ENCODE measurements at places on chromosomes 1 and 21. TPM values are rescaled to one million over a fixed set of nuclear protein-coding genes. Genes with fewer than 3 reads are reported as not detected.
A peak's percentile ranks its signal among the peaks of the same experiment; 100 is the strongest.

DNA sequence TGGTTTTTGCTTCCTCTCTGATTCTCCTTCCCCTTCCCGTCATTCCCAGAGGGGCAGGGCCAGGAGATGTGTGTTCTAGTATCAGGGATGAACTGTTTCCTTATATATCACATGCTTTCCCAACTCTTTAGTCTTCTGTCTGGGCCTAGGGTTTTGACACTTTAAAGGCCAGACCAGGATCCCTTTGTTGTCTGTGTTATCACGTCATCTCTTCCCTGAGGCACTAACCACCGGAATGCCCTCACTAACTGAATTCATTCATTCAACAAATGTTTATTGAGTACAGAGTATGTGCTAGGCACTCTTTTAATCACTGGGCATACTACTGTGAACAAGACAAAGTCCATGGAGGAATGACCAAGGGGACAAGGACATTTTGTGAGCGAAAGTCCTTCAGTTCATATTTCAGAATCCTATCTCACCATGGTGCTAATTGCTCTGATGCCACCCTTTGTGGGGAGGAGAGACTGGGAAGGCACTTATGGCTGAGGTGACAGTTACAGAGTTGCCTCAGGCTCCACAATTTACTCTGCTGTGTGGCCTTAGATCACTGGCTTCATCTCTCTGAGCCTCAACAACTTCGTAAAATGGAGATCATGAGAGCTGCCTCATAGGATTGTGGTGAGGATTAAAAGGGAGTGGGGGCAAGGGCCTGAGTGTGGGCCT lies 12.0 kb upstream of the ZNF362 start:
- DNase-seq = no peak
- no peak overlapping the region for H3K4me3 ChIP-seq
- H3K27ac ChIP-seq = no peak overlapping the region
- peaks cover 10% of the 10 kb centered on the region for H3K27me3 ChIP-seq

DNA sequence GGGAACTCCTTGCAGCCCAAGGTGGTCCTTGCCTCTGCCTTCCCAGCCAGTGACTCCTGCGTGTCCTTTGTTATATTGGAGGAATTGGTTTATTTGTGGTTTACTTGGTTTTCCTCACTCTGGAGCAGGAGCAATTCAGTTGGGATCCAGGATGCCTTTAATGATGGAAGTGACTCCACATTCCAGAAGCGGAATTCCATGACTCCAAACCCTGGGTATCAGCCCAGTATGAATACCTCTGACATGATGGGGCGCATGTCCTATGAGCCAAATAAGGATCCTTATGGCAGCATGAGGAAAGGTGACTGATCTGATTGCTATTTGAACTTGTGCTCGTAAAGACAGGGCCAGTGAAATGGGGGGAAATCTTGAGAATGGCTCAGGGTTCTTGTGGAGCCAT lies 15.1 kb upstream of the PIGV start:
- no peak overlapping the region for H3K4me3 ChIP-seq
- H3K27ac ChIP-seq = no peak overlapping the region
- H3K27me3 ChIP-seq = no peaks in the 10 kb centered on the region
- H3K4me1 ChIP-seq = no peaks in the 10 kb centered on the region
- H3K36me3 ChIP-seq = peaks cover 97% of the 10 kb centered on the region

DNA sequence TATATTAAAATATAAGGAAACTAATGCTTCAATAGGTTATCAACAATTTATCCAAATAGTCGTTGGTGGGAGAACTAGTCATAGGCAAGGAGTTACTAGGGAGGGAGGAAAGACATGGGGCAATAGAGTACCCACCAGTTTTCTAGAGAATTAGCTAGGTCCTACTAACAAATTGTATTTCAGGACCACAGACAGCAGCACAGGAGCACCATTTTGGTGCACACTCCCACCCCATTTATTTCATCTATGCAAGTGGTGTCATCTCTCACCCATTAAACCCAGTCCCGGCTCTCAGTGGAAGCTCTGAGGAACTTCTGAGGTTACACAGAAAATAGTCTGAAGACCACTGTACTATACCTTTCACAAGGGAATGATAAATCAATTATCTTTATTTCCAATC lies 89.0 kb upstream of the BCAR3 start:
- H3K36me3 ChIP-seq = no peaks in the 10 kb centered on the region
- H3K27ac ChIP-seq = no peak overlapping the region
- no peaks in the 10 kb centered on the region for H3K4me1 ChIP-seq
- H3K4me3 ChIP-seq = no peak overlapping the region

- H3K27ac ChIP-seq = no peak overlapping the region
- no peaks in the 10 kb centered on the region for H3K4me1 ChIP-seq
- H3K36me3 ChIP-seq = no peaks in the 10 kb centered on the region
- H3K27me3 ChIP-seq = no peaks in the 10 kb centered on the region
- DNase-seq = no peak
These were observed 48.2 kb upstream of the LRP8 start for GRCh38 chr1:53376041-53376461.

- peaks cover 27% of the 10 kb centered on the region for H3K36me3 ChIP-seq
- DNase-seq = peak; percentile 20
- peaks cover 25% of the 10 kb centered on the region for H3K4me1 ChIP-seq
- no peaks in the 10 kb centered on the region for H3K27me3 ChIP-seq
These were observed 1.5 kb downstream of the MORC3 start for GRCh38 chr21:36321325-36322082.

- no peaks in the 10 kb centered on the region for H3K36me3 ChIP-seq
- no peaks in the 10 kb centered on the region for H3K27me3 ChIP-seq
- no peak overlapping the region for H3K4me3 ChIP-seq
These were observed 4.0 kb downstream of the CASQ2 start for GRCh38 chr1:115764541-115764940.

DNA sequence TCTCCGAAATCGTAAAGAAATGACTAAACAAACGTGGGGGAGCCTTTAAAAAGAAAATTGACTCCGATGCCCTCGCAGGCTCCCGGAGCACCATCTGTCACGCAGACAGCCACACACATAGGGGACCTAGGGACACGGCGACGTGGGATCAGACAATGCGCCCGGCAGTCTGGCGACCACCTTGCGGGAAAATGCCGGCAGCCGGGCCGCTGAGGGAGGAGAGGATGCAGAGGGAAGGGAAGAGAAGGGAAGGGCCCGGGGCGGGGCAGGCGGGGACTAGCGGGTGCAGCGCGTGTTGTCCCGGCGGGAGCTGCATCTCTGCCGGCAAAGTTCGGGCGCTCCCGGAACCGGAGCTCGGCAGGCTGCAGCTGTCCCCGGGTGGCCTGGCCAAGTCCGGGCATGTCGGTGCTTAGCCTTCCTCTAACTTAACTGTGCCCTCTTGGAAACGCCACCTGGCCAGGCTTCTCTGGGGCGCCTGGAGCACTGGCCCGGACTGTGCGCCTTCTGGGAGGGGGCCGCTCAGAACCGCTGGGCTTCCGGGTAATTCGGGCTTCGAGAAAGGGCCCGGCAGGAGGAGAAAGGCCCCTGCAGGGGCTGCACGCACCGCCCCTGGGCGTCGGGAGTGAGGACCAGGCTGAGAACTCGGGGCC lies 1.8 kb downstream of the NHLH2 start:
- no peak for DNase-seq
- peaks cover 53% of the 10 kb centered on the region for H3K27me3 ChIP-seq
- H3K36me3 ChIP-seq = no peaks in the 10 kb centered on the region
- H3K4me1 ChIP-seq = peaks cover 11% of the 10 kb centered on the region
- no peak overlapping the region for H3K27ac ChIP-seq
- H3K4me3 ChIP-seq = no peak overlapping the region

DNA sequence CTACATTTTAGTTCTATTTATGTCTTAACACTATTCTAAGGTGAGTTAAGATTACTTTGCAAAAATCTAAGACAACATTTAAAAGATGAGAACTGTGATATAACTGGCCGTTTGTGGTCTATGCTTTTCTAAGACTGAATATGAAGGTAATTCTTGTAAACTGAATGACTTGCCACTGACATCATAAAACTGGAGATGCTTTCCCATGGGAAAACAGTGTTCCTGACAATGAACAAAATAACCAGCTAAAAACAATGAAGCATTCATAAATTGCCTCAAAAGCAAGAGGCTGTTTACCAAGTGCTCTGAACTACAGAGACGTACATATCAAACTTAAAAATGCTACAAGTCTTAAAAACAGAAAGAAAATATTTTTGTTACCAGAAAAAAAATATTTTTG lies 54.7 kb downstream of the APP start:
- no peak for DNase-seq
- H3K4me1 ChIP-seq = no peaks in the 10 kb centered on the region
- no peaks in the 10 kb centered on the region for H3K27me3 ChIP-seq
- no peak overlapping the region for H3K27ac ChIP-seq
- no peak overlapping the region for H3K4me3 ChIP-seq

DNA sequence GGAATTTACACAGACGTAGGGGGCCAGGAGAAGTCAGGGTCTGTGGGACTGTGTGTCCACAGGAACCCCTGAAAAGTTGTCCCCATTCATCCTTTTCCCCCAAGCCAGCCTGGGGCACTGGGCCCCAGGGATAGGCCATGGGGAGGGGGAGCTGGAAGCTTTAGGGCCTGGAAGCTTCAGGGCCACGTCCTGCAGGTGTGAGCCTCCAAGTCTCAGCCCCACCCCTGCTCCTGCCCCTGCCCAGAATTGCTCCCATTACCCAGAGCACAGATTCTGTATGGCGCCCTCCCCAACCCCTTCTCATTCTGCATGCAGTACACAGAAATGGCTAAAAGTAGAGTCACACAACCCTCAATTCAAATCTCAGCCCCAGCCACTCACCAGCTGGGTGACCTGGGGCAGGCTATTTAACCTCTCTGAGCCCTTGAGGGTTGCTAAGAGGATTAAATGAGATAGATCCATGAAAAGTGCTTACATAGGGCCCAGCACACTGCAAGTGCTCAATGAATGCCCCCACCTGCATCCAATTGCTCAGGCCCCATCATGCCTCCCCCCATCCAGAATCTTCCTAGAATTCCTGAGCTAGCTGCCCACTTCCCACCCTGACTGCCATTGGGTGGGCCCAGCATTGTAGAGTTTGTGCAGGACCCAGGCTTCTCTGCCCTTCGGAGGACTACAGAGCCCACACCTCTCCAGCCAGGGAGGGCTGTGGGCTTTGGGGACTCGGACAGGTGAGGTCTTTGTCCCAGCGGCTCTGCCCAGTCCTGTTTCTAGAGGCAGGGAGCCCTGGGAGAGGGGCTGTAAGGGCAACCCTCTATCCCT lies 6.5 kb downstream of the RAP1GAP start:
- peaks cover 8% of the 10 kb centered on the region for H3K4me1 ChIP-seq
- DNase-seq = no peak
- peaks cover 8% of the 10 kb centered on the region for H3K27me3 ChIP-seq
- no peak overlapping the region for H3K4me3 ChIP-seq
- no peak overlapping the region for H3K27ac ChIP-seq

- H3K27me3 ChIP-seq = peaks cover 19% of the 10 kb centered on the region
- DNase-seq = no peak
- H3K4me3 ChIP-seq = no peak overlapping the region
- no peaks in the 10 kb centered on the region for H3K36me3 ChIP-seq
These were observed 7.0 kb upstream of the C1orf116 start for GRCh38 chr1:207039380-207040180.

The AIDA gene
- polyA plus RNA-seq = 35.2 TPM

GRCh38 chr1:6180707-6181311 lies 688 bp upstream of the CHD5 start:
- H3K27ac ChIP-seq = no peak overlapping the region
- DNase-seq = no peak
- peaks cover 12% of the 10 kb centered on the region for H3K36me3 ChIP-seq
- H3K4me3 ChIP-seq = no peak overlapping the region
- peaks cover 14% of the 10 kb centered on the region for H3K4me1 ChIP-seq

GRCh38 chr1:171595324-171595723 lies 26.7 kb upstream of the MYOCOS start:
- no peaks in the 10 kb centered on the region for H3K4me1 ChIP-seq
- H3K4me3 ChIP-seq = no peak overlapping the region
- H3K27me3 ChIP-seq = no peaks in the 10 kb centered on the region
- DNase-seq = no peak

Measured in CD4-positive, CD25-positive, alpha-beta regulatory T cell (primary cell).